ENCODE measurements at places on chromosomes 7 and 10.

- H3K4me1 ChIP-seq: no peaks in the 10 kb centered on the region
- no peak overlapping the region for H3K4me3 ChIP-seq
- no peak for DNase-seq
- H3K27ac ChIP-seq: no peak overlapping the region
- H3K27me3 ChIP-seq: no peaks in the 10 kb centered on the region
- no peaks in the 10 kb centered on the region for H3K36me3 ChIP-seq
These were observed 22.2 kb upstream of the LYZL1 start for GRCh38 chr10:29266641-29267040.

DNA sequence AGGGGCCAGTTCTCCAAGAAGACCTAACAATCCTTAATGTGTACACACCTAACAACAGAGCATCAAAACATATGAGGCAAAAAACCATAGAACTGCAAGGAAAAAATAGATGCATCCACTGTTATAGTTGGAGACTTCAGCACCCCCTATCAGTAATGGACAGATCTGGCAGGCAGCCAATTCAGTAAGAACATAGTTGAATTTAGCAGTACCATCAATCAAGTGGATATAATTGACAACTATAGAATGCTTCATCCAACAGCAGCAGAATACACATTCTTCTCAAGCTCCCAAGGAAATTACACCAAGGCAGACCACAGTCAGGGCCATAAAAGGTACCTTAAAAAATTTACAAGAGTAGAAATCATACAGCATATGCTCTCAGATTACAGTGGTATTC, 42.2 kb downstream of the POLL start:
- no peak overlapping the region for H3K27ac ChIP-seq
- H3K36me3 ChIP-seq: no peaks in the 10 kb centered on the region
- no peaks in the 10 kb centered on the region for H3K27me3 ChIP-seq
- DNase-seq: no peak
- no peak overlapping the region for H3K4me3 ChIP-seq

DNA sequence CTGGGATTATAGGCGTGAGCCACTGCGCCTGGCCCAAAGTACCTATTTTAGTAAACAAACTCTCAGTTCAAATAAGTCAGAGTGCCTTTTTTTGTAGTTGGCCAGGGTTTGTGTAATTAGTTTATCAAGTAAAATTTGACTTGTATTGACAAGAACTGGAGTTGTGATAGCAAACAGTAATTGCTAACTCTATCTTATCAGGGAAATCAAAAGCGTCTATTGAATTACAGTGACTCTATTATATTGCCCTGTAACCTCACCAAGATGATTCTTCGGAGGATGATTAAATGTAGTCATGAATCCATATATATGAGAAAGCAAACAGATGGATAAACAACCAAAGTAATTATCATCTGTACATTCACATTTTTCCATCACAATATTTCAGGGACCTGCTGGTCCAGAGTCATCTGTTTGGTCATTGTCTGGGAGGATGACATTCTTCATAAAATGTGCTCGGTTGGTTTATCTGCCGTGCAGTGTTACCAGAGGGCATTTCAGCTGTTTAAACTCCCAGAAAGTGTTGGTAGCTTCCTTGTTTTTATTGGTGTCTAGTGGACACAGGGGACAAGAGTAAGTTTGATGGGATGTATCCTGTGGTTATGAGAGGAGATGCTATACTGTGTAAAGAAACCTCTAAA, 35.6 kb downstream of the DOCK1 start:
- H3K4me1 ChIP-seq: peaks cover 12% of the 10 kb centered on the region
- H3K36me3 ChIP-seq: no peaks in the 10 kb centered on the region
- no peaks in the 10 kb centered on the region for H3K27me3 ChIP-seq
- no peak overlapping the region for H3K27ac ChIP-seq
- no peak for DNase-seq

DNA sequence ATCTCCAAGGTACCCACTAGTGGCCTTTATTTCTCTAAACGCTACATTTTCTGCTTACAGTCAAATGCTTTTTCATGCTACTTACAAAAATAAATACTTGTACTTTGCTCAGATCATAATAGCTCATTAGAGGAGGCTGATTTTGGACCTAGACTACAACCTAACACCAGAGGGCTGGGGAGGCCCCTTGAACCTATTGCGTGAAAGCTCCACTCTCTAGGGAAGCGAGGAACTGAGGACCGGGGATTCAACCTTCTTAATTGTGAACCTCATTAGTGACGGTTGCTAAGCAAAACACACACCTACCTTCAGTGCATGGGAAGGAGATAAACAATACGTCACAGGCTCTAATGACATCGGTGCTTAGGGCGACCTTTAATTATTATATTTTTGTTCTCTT, 92.1 kb downstream of the EBF3 start:
- no peak for DNase-seq
- no peak overlapping the region for H3K4me3 ChIP-seq
- H3K36me3 ChIP-seq: no peaks in the 10 kb centered on the region
- H3K27ac ChIP-seq: no peak overlapping the region

DNA sequence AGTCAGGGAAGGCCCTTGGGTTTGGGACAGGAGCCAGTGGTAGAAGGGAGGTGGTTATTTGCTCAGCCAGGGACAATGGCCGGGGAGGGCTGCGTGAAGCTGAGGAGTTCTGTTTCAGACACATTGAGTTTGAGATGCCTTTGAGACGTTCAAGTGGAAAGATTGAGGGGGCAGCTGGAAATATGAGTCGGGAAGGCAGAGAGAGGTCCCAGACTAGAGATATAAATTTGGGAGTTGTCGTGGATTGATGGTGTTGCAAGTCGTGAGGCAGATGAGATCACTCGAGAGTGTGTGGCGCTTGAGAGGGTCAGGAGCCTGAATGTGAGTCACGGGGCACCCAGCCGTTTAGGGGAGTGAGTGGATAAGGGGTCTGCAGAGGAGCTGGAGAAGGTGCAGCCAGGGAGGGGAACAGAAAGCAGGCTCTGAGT, 73.3 kb downstream of the ZMIZ1 start:
- no peaks in the 10 kb centered on the region for H3K27me3 ChIP-seq
- no peak overlapping the region for H3K4me3 ChIP-seq
- H3K27ac ChIP-seq: peak overlapping the region; percentile 33

- H3K4me3 ChIP-seq: peak overlapping the region; percentile 71
These were observed 199.5 kb upstream of the NFE2L3 start for GRCh38 chr7:25952261-25953057.

- H3K27me3 ChIP-seq: no peaks in the 10 kb centered on the region
- H3K36me3 ChIP-seq: no peaks in the 10 kb centered on the region
- H3K4me1 ChIP-seq: peaks cover 49% of the 10 kb centered on the region
- peak; percentile 42 for DNase-seq
- H3K27ac ChIP-seq: peak overlapping the region; percentile 21
These were observed 79.8 kb downstream of the ABI1 start for GRCh38 chr10:26780793-26781601.

GRCh38 chr10:76282061-76283025, 850.9 kb downstream of the LRMDA start:
- H3K27ac ChIP-seq: no peak overlapping the region
- no peaks in the 10 kb centered on the region for H3K27me3 ChIP-seq
- no peak for DNase-seq
- H3K4me1 ChIP-seq: no peaks in the 10 kb centered on the region
- H3K4me3 ChIP-seq: no peak overlapping the region
- H3K36me3 ChIP-seq: no peaks in the 10 kb centered on the region

- no peaks in the 10 kb centered on the region for H3K27me3 ChIP-seq
- H3K36me3 ChIP-seq: no peaks in the 10 kb centered on the region
- no peak overlapping the region for H3K27ac ChIP-seq
- H3K4me3 ChIP-seq: no peak overlapping the region
These were observed 47.4 kb downstream of the SGMS1 start for GRCh38 chr10:50576245-50576815.

- no peak overlapping the region for H3K4me3 ChIP-seq
- no peak overlapping the region for H3K27ac ChIP-seq
- H3K4me1 ChIP-seq: peaks cover 15% of the 10 kb centered on the region
- H3K36me3 ChIP-seq: no peaks in the 10 kb centered on the region
- H3K27me3 ChIP-seq: no peaks in the 10 kb centered on the region
- no peak for DNase-seq
These were observed 9.1 kb downstream of the BTBD16 start for GRCh38 chr10:122280156-122280555.

- peaks cover 8% of the 10 kb centered on the region for H3K4me1 ChIP-seq
- no peak overlapping the region for H3K27ac ChIP-seq
- H3K36me3 ChIP-seq: no peaks in the 10 kb centered on the region
- H3K4me3 ChIP-seq: no peak overlapping the region
- DNase-seq: no peak
These were observed 1.2 kb upstream of the ORC5 start for GRCh38 chr7:104209063-104209462.

DNA sequence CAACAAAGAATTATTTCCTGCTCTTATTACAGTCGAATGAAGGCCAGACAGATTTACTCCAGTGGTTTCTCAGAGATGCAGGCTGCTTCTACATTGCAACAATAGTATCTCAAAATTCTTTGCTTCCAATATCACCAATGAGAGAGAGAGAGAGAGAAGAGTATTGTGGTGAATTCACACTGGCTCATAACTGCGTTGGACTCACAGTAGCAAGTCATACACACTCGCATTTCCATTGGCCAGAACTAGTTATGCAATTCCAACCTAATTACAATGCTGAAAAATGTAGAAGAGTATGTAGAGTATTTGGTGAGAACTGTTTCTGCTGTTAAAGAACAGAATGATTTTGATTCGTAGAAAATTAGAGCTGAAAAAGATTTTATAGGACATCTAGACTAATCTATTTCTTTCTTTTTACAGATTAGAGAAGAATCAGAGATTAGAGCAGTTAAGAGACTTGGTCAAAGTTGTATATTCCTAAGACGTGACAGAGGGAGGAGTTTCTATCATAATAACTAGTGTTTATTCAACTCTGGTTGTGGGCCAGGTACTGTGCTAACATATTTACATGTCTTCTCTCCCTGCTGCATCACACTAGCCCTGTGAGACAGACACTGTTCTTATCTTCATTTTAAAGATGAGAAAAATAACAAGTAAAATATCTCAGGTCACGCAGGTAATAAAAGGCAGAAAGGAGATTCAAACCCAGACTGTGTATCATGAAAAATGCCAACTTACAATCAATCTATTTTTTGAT, 34.6 kb upstream of the PDK4 start:
- DNase-seq: no peak
- no peak overlapping the region for H3K27ac ChIP-seq
- H3K36me3 ChIP-seq: no peaks in the 10 kb centered on the region
- H3K4me1 ChIP-seq: no peaks in the 10 kb centered on the region
- no peak overlapping the region for H3K4me3 ChIP-seq

DNA sequence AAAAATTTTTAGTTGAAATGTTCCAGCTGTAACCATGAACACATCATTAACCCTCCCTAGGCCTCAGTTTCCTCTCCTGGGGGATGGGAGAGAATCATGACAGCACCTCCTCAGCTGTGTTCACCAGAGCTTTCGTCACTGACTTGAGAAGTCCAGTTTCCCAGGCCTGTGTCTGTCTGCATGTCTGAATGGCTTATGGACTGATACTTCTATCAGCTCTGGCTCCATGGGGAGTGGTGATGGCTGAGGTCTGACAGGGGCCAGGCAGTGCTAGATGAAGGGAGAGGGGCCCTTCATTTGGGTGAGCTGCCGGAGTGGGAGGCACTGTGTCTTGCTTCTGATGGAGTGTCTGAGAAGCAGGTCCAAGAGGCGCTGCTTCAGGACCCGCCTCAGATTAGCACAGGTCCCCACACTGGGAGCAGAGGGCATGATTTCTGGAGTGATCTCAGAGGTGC, 192.9 kb downstream of the PTPN20 start:
- H3K27ac ChIP-seq: no peak overlapping the region
- no peak overlapping the region for H3K4me3 ChIP-seq
- no peaks in the 10 kb centered on the region for H3K27me3 ChIP-seq
